ENCODE measurements at places on chromosomes 4 and X. TPM values are rescaled to one million over a fixed set of nuclear protein-coding genes. Genes with fewer than 3 reads are reported as not detected.

DNA sequence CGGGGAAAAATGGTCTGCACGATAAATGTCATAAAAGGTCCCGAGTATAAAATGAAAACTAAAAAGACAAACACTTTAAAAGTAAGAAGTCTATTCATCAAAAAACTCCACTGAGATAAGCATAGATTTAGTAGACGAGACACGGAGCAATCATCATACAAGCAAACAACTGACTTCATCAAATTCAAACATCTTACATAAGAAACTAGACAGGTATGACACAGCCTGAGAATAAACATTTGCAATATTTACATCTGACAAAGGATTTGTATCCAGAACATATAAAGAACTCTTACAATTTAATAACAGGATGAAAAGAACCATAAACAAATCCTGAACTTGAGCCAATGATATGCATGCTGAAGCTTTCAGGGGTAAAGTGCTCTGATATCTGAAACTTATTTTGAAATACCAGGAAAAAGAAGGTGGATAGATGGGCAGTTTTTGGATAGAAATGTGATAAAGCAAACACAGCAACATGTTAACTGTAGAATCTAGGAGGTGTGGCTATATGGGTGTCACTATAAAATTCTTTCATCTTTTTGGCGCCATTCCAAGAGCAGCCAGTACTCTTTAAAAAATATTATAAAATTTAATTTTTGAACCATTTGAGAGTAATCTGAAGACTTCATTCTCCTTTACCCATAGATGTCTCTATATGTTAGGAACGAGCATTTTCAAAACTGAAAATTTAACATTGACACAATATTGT lies 12.0 kb downstream of the MPP1 start:
- DNase-seq: no peak

DNA sequence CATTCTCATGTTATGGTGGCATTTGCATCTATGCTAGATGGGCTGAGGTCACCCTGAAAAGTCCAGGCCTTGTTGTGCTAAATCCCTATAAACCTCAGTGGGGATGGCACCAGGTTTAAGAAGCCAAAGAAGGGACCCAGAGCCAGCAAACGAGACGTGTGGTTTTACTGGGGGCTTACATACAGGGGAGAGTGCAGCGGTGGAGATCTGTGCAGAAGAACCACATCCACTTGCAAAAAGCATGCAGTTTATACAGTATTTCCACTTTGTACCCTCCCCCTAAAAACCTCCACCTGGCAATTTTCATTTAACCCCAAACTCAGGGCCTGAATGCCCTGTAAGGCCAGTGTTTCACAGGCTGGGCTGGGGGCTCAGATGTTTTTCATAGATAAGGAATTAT lies 134.9 kb upstream of the GATB start:
- DNase-seq: no peak

DNA sequence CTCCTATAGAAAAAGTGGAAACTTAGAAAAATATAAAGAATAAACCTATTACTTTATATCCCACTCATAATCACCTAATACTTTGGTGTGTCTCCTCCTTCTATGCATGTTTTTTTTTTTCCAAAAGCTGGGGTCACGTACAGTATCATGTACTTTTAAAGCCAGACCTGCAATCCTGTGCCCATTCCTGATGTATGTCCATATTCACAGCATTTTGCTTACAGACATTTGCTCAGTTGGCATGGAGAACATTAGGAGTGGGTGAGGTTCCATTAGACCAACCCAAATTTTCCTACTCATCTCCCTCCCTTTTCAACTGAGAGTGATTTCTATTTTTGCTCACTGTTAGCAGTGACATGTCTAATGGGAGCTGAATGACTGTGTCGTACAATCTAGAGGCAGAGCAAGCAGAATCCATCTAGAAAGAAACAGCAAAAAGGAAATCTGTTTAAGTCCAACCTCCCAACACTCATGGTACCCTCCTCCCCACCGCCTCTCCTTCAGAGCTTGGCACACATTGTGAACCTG lies 195.6 kb upstream of the KLF3 start:
- no peak for DNase-seq

S100G gene
- not detected for total RNA-seq

- DNase-seq: no peak
Observed at GRCh38 chr4:76283900-76284299, 22.6 kb upstream of the STBD1 start.

TLR3 gene
- 3.3 TPM for total RNA-seq

GABRQ gene
- 0.06 TPM for total RNA-seq

PDZD11 gene
- 77.6 TPM for total RNA-seq

Measured in NCI-H460 (cell line).